Globus pallidus (tissue), 1 donor: ENCODE measurements at places on chromosomes 7 and 10.

- no peak for DNase-seq
These were observed 35.0 kb upstream of the CPXM2 start for GRCh38 chr10:123926401-123927264.

GRCh38 chr7:25026156-25026555, 46.2 kb upstream of the OSBPL3 start:
- no peak for DNase-seq

DNA sequence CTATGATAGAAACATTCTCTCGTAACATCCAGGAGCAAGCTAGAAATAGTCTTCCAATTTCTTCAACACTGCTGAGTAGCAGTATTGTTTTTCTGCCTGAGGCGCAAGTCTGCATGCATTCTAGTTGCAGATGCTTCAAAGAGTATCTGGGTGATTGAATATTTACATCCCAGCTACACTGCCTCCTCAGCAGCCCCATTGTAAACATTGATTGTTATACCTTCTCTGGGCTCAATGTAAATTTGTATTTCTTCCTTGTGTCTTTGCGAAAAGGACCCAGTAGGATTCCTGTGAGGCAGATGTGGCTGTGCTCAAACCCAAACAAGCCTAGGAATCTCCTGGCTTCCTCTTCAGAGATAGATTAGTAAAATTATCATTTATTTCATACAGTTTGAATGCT, 320.7 kb downstream of the CDC14C start:
- DNase-seq = no peak

DNA sequence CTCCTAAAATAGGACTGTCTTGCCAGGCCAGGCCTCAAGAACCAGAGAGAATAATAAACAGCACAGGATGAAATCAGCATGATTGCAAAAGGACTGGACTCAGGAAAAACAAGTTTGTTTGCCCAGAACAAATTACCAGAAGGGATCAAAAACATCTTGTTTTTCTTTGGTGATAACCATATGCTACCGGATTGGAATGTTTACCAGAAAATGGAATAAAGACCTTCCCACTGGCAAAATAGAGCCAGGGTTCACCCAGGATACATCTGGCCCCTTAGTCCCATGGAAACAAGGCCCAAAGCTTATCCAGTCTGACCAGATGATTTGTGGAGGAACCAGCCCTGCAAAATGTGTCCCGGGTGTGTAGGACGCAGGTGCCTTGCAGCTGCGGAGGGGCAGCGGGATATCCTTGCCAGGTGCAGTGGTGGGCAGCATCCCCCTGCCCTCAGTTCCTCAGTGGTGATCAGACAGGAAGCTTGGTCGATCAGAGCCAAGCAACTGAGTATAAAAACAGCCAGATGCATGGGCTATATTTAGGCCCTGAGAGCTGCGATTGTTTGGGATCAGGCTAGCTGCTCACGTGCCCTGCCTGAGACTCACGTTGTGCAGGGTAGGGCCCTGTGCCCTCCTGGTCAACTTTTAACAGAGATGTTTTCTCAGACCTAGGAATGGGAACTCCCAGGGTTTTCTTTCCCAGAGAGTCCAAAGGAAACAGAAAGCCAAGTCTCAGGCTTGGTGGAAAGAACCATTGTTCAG, 4.6 kb upstream of the ZNF22 start:
- DNase-seq = peak; percentile 72

GRCh38 chr7:2416063-2416462, 12.7 kb downstream of the CHST12 start:
- DNase-seq = no peak

GRCh38 chr7:38185395-38186307, 7.6 kb downstream of the STARD3NL start:
- no peak for DNase-seq

- DNase-seq = peak; percentile 19
These were observed 247.6 kb downstream of the AUTS2 start for GRCh38 chr7:69845721-69846495.

- no peak for DNase-seq
These were observed 284.5 kb upstream of the SEMA3D start for GRCh38 chr7:85471307-85471706.
